Spinal cord (tissue), 10 donors: ENCODE measurements at places on chromosomes 6 and 20. TPM values are rescaled to one million over a fixed set of nuclear protein-coding genes. Genes with fewer than 3 reads are reported as not detected.

DNA sequence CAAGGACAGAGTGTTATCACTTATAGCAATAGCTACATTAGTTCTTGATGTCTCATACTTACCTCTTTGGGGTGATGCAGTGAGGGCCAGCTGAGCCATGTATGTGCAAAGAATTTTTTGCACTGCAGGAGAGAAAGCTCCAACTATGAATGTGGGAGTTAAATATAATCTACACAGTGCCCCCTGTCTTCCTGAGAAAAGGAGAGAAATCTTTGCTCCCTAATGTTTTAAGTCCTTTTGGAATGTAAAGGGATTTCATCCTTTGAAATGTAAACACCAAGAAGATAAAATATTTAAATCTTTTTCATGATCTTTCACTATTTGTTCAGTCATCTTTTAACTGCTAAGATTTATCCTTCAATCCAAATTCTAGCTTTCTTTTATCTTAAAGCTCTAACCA lies 822.1 kb downstream of the TENT5A start:
- no peak for DNase-seq

CALHM4 gene
- not detected for polyA plus RNA-seq

DNA sequence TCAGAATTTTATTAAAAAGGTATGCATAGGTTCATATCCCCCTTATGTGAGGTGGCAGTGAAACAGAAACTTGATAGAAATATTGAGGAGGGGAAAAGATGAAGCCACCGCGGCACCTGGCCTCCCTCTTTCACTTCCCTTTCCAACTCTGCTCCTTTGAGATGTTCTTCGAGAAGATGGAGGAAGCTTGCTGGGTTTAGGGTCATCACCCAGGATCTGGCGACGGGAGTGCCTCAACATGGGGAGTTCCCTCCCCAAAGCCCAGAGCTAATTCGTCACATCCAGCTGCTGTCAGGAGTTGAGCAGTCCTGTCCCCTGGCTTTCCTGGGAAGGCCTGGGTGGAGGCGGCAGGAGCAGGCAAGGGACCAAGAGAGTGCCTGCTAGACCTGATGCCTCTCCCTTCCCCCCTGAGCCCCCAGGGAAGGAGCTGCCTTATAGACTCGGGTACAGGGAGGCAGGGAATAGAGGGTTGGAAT lies 29.1 kb downstream of the RREB1 start:
- DNase-seq = no peak

DNA sequence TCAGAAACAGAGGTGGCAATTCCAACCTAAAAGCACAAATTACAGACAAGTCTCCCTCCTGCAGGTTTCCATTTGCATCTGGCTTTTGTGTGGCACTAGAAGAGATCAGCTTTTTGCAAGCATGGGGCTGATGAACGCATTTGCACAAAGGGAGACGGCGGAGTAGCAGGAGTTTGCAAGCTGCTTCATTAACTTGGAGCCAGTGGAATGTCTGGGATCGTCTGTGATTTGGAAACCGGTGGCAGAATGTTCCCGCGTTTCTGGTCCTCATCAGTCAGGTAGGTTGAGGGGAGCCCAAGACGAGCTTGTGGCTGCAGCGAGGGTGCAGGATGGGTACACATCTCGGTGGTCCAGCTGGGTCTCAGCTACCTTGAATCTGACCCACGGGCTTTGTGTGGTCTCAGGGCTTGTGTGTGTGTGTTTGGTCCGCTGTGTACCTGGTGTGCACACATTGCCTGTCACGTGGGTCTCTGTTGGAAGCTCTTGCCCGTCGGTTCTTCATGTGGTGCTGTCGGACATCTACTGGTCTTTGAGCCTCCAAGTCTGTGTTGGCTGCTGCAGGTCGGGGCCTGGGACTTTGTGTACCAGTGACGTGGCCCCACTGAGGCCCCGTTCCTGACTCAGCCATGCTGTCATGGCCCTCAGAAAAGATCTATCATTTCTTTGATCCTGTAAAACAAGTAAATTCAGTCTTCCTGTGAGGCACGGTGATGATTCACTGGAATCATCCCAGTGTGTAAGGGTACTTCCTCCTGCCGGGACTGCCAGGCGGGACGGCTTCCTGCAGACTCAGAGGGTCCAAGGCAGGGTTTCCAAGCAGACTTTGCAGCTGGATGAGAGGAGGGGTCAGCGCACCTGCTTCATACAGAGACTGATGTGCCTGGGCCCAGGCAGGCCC lies 12.4 kb upstream of the MYT1 start:
- no peak for DNase-seq

DNA sequence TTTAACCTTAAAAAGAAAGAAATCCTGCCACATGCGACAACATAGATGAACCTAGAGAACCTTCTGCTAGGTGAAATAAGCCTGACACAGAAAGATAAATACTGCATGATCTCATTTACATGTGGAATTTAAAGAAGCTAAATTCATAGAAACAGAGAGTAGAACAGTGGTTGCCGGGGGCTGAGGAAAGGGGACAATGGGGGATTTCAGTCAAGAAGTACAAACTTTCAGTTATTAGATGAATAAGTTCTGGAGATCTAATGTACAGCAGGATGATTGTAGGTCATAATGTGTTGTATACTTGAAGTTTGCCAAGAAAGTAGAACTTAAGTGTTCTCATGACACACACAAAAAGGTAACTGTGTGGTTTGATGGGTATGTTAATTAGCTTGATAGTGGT lies 204.3 kb upstream of the PRSS16 start:
- DNase-seq = no peak

GRCh38 chr6:143675946-143676345 lies 1.8 kb upstream of the PHACTR2 start:
- no peak for DNase-seq

LTB gene
- 0.35 TPM for polyA plus RNA-seq
